ENCODE measurements at places on chromosomes 1 and 21.

DNA sequence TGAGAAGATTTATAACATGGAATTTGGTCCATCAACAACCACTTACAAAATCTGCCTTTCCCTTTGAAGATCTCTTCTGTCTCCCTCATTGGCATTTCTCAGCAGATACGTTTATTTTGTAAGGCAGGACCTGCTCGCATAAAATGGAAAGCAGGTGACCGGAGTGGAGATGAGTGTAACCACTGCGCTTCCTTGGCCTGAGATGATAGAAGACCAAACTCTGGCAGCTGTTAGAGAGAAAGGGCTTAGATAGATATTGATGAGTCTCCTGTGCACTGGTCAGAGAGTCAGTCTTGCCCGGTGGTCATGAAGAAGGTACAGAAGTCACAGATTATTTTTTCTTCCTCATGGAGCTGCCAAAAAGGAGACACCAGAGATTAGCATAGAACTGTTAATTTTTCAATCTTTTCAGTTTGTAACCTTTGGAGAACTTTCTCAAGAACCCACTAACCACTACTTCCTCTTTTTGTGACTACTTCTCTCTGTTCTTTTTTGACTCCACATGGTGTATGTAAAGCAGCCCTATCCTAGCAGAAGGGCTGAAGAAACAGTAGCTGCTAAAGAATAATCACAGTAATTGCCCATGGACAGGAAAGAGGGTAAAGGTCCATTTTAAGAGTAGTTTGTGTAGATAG lies 47.6 kb downstream of the FCRL3 start:
- peak; percentile 86 for DNase-seq

DNA sequence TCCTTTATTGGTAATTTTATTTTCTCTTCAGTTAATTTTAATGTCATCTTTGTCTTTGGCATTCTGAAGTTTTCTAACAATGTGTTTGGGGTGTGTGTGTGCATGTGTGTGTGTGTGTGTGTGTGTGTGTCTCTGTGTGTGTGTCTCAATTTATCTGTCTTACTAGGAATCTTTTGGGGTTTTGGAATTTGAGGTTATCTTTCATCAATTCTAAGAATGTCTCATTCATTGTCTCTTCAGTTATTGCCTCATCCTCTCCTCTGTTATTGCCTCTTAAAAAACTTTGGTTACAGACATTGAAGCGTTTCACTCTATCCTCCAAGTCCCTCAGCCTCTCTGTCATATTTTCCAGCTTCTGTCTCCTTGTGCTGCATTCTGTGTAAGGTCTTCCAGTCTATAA lies 18.1 kb upstream of the SAMD13 start:
- DNase-seq: no peak

DNA sequence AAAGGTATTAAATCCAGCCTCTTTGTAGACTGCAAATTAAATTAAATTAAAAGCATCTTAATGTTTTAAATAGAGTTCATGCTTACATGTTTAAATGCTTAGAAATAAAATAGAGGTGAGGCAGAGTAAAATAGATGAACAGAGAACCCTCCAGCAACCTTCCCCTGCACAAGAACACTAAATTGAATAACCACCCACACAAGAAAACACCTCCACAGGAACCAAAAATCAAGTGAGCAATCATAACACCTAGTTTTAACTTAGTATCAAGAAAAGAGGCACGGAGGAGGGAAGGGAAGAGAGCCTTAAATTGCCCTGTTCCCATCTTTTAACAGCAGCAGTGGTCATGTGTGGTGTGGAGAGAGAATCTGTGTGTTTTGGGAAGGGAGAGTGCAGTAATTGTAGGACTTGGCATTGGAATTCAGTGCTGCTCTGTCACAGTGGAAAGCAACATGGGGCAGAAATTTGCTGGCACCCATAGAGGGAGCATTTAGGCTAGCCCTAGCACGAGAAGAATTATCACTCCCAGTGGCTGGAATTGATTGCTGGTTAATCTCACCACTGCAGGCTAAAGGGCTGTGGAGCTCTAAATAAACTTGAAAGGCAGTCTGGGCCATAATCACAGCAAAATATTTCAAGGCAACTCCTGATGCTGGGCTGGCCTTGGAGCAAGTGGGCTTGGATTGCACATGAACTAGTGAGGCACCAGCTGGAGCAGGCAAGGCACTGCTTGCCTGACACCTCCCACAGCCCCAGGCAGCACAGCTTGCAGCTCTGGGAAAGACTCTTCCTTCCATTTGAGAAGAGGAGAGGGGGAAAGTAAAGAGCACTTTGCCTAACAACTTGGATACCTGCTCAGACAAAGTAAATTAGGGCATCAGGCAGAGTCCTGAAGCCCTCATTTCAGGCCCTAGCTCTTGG lies 1478.8 kb downstream of the NCAM2 start:
- no peak for DNase-seq

DNA sequence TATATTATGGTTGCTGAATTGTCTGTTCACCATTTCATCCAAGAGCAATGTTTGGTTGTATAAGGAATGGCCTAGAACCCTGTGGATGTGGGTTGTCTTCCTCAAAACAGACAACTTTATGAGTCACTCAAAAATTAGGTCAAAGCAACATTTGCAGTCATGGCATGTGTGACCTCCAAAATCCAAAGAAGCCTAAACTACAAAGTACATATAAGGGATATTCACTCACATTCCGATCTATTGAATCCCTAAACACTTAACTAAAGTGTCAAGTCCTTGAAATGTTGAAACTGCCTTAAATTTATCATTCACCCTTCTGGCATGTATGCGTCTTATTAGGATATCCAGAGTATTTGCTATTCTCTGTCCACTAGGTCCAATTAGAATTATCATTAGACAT lies 491.5 kb downstream of the NUF2 start:
- DNase-seq: no peak

DNA sequence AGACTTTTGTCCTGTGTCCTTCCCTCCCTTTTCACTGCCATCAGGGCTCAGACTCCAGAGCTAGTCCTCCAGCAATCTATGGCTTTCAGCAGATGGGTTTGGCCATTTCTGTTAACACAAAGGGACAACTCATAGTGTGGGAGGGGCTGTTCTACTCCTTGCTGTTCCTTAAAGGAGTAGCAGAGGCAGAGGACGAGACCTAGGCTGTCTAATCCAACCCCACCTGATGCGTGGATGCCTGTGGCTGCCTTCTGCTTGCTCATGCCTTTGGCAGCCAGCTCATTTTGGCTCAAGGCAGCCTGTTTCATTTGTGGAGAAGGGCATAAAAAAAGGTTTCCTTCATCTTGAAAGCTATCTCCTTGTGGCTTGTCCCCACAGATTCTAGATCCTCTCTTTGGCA lies 27.0 kb downstream of the MFSD2A start:
- no peak for DNase-seq

GRCh38 chr1:25810341-25811299 lies 9.1 kb upstream of the MTFR1L start:
- peak; percentile 77 for DNase-seq

DNA sequence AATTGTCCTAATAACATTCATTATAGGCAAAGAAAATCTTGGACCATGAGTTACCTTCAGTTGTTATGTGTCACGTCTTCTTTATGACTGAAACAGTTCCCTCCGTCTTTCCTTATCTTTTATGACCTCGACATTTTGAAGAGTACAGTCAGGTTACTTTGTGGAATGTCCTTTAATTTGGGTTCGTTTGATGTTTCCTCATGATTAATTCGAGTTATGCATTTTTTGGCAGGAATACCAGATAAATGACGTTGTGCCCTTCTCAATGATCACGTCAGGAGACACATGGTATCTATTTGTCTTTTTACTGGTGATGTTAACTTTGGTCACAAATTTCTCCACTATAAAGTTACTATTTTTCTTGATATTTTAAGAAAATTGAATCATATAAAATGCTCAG lies 17.3 kb upstream of the KLF17 start:
- DNase-seq: no peak

Measured in NB4 (cell line).